ENCODE measurements at places on chromosomes 11 and 22.

GRCh38 chr22:26822313-26822712 lies 164.9 kb downstream of the MIAT start:
- no peak for DNase-seq

GRCh38 chr11:134258577-134258976 lies 5.2 kb downstream of the ACAD8 start:
- DNase-seq, result no peak

DNA sequence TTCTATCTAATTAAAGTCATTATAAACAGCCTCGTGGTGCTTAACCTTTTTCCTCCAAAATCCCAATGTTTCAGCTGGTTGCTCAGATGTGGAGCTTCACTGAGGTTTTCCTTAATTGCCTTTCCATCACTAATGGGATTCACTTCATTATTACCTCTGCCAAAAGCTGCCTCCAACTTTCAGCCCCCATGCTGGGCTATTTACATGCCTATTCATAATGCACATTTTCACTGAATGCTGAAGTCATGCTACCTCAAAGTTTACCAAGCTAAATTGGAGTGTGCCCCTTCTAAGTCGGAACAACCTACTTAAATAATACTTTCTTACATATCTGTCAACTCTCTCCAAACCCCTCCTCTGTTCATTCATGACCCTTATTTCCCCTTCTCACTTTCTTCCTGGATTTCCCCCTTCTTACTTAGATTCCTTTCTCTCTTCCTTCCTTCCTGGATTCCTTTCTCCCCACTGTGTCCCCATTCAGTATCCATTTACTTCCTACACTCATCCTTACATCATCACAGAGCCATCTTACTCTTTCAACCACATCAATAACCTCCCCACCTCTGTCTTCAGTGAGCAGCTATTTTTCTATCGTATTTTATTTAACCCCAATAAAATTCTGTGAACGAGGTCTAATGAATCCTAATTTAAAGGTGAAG lies 887.3 kb upstream of the TENM4 start:
- DNase-seq, result no peak

- DNase-seq, result no peak
Measured at GRCh38 chr11:3010004-3010403, 17.9 kb upstream of the NAP1L4 start.

GRCh38 chr22:48241658-48242057 lies 1479.2 kb downstream of the TBC1D22A start:
- no peak for DNase-seq

GRCh38 chr11:16992846-16993245 lies 21.4 kb downstream of the PLEKHA7 start:
- no peak for DNase-seq

DNA sequence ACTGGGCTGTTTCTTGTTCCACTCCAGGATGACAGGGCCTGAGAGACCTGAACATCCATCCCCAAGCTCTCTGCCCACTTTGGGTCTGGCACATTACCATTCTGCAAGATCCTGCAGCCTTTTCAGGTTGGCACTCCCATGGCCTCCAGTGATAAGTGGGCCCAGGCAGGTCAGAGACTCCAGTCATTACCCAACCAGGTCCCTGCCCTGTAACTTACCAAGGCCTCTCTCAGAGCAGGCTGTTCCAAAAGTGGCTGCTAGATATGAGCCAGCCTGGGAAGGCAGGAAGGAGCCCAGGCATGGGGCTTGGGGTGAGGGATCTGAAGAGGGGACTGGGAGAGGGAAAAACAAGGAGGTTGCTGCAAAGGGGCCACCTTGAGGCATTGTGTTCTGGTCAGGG lies 35.9 kb downstream of the KCNQ1OT1 start:
- DNase-seq, result no peak

DNA sequence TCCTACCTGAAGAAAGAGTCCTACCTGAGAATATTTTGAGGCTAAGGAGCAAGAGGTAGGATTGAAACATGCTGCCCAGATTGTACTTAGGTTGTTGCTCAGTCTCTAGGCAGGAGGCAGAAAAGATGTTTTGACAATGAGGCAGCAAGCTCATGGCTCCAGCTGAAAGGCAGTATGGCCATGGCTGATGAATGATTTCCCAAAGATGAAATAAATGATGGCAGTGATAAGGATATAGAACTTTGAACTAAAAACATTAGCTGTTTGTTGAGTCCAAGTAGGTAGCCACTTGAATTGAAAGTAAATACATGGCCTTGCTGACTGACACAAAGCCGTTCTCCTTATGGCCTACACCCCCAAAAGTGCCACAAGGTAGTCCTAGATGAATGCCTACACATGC lies 6.8 kb upstream of the NEU3 start:
- DNase-seq, result no peak

All from glomerular endothelial cell (primary cell).